ENCODE measurements at places on chromosomes 2 and 18. TPM values are rescaled to one million over a fixed set of nuclear protein-coding genes. Genes with fewer than 3 reads are reported as not detected.

DNA sequence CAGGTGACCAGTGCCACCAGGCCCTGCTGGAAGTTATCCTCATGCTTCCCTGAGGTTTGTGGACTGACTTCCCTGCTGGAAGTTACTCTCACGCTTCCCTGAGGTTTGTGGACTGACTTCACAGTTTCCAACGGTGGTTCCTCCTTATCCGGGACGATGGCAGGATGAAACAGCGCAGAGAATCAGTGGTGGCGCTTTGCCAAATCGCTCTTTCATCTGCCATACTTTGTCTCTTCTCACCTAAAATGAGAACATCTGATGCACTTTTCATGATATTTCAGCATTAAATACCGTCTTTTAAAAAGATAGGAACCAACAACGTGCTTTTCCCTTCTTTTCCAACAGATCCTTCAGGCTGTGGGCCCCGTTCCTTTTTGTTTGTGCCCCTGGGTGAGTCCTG lies 183.3 kb downstream of the LDLRAD4 start:
- no peak for DNase-seq

DNA sequence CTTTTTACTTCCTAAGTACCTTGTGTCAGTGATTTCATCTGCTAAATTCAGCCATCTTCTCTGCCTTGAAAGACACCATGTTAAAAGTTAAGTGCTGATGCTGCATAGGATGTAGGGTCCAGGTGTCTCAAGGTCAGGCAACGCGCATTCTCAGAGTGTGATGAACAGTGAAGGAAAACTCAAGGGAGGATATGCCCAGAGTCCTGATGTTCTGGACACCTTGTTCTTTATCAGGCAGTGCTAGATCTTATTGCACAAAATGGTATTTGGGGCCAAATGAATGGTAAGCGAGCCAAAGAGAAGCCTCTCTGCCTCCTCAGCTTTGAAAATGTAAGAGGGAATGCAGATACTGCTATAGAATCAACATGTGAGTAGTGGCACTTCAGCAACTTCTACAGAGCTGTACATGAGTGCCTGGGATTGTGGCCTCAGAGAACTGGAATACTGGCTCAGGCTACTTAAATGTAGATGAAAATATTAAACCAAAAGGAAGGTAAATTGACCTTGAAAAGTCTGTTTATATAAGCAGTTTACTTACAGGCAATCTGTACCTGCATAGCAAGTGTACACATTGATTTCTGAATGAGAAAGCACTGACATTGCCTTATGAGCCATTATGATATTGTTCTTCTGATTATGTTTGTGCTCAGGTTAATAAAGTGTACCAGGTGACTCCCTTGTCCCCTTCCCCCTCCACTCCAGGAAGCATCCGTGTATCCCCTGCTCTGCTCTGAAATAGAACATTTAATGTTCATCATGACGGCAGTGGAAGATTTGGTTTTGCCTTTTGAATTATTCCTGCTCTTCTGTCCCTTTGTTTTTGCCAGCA lies 86.7 kb upstream of the RANBP2 start:
- DNase-seq = no peak

TNS1 gene
- 13.8 TPM for total RNA-seq

ARHGEF33 gene
- total RNA-seq = not detected

GRCh38 chr18:32634876-32635431 lies 137.9 kb downstream of the KLHL14 start:
- no peak for DNase-seq

ITGA6 gene
- total RNA-seq = 147 TPM

- peak; percentile 74 for DNase-seq
Measured at GRCh38 chr2:1750933-1751766, 6.8 kb upstream of the PXDN start.

DNA sequence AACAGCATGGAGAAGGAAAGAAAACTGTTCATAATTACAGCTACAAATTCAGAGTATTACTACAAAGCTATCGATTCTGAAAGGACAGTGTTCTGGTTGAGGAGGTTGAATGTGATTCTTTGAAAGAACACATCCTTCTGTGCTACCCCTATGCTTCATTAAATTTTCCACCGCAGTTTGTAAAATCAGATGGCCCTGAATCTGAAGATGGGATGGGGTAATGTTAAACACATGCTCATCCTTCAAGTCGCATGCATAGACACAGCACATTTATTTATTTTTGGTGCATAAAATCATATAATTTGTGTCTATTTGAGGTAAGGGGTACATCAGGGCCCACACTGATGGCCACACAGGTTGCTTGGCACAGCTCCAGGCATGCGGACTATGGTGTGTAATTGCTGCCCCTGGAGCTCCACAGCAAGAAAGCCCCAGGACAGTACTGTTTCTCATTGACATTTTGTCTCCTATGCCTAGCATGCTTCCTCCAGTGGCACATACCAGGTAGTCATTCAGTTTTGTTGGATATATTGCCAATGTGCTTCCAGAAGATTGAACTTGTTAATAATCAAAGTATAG lies 238.8 kb upstream of the TANK start:
- DNase-seq = no peak

VIL1 gene
- 247 TPM for total RNA-seq

GRCh38 chr2:104844807-104845551 lies 8.9 kb upstream of the POU3F3 start:
- no peak for DNase-seq

CCNYL1 gene
- 4.7 TPM for total RNA-seq

- peak; percentile 82 for DNase-seq
Measured at GRCh38 chr18:23828426-23828825, 139.2 kb downstream of the LAMA3 start.

DNA sequence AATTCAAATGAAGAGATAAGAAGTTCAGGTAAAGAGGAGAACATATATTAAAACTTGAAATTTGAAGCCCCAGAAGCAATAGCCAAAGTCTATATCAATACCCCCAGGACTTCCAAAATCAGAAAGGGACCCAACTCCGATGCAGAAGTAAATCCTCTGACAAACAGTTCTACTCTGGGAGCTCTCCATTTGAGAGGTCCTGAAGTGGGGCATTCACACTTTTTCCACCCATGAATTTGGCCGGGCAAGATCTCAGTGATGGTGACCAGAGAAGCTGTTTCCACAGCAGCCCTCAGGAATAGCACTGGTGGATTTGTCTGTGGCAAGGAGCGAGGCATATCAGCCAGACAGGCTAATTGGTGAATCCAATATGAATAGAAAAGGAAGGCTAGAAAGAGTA lies 313.6 kb upstream of the MC4R start:
- DNase-seq = no peak

Data from HT-29 (cell line).